A673 (cell line): ENCODE measurements at places on chromosomes 1 and 21. TPM values are rescaled to one million over a fixed set of nuclear protein-coding genes. Genes with fewer than 3 reads are reported as not detected.

DNA sequence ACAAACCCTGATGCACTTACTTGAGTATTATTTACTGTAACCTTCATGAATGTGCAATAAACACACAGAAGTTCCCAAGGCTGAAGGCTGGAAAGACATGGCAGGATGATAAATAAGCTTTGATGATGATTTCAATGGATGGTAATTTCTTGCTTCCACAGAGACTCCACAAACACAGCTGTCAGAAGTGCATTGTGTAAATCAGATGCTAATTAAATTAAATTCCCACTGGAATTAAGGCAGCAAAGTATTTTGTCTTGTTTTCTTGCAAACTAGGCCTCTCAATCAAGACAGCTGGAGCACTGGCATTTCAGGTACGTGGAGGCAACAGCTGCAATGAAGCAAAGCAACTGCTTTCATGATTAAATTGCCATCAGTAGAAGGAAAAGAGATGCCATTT, 24.1 kb downstream of the FAM177B start:
- no peak for DNase-seq

DNA sequence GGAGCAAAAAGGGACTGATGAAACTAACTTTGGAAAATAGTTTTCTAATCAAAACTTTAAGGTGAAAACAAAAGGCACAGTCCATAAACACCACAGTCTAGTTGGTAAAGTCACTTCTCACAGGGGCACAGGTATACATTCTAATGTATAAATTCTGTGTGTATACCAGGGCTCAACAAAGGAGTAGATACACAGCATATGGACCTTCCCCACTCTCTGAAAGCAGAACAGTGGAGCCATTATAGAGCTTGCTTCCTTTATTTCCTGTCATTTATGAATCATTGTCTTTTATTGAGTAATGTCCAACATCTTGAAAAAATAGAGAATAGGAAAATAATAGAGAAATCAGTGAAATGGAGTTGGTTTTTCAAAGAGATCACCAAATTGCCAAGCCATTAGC, 746.5 kb upstream of the CHRM3 start:
- DNase-seq = no peak

GRCh38 chr1:4006676-4007374, 106.8 kb upstream of the C1orf174 start:
- no peak for DNase-seq

The C1orf21 gene
- 31.3 and 34.3 TPM in 2 replicates for total RNA-seq

DNA sequence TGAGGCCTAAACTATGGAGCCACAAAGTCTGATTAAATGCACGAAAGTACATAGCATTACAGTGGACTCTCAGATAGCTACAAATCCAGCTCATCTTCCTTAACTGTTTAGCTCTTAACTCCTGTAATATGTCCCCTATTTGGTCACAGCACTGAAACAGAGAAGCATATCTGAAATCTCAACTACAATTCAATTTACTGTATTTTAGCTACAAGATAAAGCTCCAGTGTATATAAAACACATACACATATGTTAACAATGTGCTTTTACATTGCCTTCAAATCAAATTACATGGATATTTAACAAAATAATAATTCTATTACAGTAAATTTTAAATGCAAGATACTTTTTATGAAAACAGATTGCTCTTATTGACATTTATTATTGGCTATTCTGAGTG, 849.3 kb upstream of the PRMT6 start:
- DNase-seq = no peak

- no peak for DNase-seq
Measured at GRCh38 chr21:27756191-27756590, 789.3 kb upstream of the ADAMTS5 start.

DNA sequence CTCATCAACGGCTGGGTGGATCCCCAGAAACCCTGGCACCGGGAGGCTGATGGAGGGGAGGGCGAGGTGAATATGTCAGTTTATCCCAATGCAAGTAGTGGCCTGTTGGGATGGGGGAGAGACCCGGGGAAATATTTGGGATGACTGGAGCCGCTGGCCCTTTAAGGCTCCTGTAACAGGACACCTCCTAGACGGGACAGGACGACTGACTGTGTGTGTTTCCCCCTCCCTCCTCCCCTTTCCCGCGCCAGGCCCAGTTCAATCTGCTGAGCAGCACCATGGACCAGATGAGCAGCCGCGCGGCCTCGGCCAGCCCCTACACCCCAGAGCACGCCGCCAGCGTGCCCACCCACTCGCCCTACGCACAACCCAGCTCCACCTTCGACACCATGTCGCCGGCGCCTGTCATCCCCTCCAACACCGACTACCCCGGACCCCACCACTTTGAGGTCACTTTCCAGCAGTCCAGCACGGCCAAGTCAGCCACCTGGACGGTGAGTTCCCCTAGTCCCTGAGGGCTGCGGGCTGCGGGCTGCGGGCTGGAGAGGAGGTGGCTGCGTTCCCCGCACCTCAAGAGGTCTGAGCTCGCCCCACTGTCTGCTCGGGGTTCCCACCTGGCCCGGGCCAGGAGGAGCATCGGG, 44.8 kb upstream of the CCDC27 start:
- no peak for DNase-seq

DNA sequence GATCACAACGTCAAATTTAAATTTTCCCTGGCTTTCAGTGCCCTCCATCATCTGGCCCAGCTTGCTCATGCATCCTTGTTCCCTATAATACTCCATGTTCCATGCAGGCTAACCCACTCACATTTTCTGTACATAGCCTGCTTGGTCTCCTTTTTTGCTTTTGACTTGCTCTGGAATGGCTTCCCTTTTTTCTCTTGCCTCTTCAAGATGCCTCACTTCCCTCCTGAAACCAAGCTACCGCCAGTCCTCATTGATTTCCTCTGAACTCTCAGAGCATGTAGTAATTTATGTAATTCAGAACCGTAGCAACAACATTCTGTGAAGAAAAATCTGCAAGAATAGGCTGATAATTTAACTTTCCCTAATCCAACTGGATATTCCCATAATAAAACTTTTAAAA, 10.3 kb downstream of the CAP1 start:
- DNase-seq = no peak

DNA sequence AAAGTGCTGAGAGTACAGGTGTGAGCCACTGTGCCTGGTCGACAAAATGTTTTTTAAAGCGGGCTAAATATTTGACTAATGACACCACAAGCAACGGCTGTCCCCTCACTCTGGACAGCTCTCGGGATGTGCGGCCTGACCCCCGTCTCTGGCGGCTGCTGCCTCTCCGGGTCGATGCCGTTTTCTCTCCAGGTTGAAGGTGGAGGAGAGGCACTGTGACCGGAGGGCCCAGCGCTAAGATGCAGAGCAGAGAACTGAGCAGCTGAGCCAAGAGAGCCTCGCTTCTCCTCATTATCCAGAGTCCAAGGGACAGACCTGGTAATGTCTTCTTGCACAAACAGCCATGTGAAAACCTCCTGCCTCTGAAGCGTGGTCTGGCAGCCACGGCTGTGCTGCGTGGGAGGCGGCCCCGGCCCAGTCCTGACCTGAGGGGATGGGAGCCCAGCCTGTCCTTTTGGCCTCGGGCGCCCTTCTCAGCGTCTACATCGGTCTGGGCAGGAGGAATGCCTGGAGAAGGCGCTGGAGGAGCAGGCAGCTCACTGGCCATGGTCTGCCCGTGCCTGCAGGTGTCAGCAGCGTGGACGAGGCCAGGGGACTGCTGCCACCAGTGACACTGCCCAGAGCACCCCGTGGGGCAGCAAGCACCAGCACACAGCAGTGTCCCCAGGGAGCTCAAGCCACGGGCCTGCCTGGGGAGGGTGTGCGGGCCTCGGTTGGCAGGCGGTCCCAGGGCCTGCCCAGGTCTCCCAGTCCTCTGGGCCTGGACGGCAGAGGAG, 10.3 kb downstream of the MORN1 start:
- DNase-seq = no peak

GRCh38 chr21:35135481-35135880, 86.4 kb upstream of the RUNX1 start:
- no peak for DNase-seq

GRCh38 chr1:182185842-182186756, 124.6 kb upstream of the ZNF648 start:
- peak; percentile 57 for DNase-seq

The KCNJ6 gene
- total RNA-seq = not detected in 2 replicates

GRCh38 chr1:11761988-11762406, at the start of gene C1orf167:
Gene C1orf167, plus strand, starts transcription at chr1:11762193. Its CDS starts 2,208 bp downstream, at chr1:11764401.
- no peak for DNase-seq

DNA sequence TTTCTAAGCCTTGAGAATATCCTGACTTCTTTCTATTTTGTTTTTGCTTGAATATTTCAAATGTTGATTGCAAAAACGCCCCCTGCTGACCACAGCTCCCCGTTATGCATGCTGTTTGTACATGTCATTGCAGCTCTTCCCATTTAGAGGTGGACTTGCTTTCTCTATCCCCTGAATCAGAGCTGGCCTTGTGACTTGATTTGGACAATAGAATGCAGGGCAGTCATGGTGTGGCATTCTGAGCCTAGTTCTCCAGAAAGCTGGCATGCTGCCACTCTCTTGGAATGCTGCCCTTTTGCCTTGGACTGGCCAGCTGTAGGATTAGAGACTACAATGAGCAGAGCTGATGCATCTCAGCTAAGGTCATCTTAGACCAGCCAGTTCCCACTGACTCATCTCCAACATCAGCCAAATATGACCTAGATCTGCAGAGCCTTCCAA, 1561.5 kb downstream of the MRPL39 start:
- peak; percentile 6 for DNase-seq

GRCh38 chr1:88802950-88803349, 88.4 kb downstream of the GTF2B start:
- peak; percentile 11 for DNase-seq

The PRDX6 gene
- 270 and 276 TPM in 2 replicates for total RNA-seq

DNA sequence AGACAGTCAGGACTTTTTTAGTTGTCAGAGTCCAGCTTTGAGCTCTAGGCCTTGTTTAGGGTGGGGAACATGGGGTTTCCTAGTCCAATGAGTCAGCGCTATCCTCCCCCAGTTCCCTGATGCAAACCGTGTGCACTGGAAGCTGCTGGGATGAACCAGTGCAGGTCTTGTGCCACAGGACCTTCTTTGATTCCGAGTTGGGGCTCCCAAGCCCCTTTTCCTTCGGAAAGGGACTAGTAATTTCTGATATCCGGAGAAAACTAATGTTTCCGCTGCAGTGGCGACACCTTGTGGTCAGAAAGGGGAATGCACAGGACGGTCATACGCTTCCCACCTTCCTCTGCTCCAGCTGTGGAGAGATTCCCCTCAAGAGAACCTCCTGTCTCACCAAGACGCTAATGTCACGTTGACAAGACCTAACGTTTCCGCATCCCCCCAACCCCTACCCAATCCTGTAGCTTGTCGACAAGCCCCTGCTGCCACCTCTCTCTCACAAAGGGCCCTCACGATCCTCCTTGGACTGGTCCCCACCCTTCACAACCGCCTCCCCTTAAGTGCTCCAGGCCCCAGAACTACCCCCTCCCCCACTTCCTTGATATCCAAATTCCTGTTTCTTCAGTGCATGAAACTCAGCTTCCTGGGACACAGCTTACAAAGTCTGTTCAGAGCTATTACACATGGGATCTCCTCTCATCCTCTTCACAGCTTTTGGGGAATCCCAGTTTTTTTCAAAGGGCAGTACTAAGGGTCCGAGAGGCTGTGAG, 30.9 kb downstream of the GPA33 start:
- peak; percentile 84 for DNase-seq

- no peak for DNase-seq
Measured at GRCh38 chr1:58618303-58618702, 41.3 kb upstream of the TACSTD2 start.

The ZYG11A gene
- 0.17 and 0.31 TPM in 2 replicates for total RNA-seq

- DNase-seq = no peak
Measured at GRCh38 chr1:55048453-55049270, 9.3 kb downstream of the PCSK9 start.

DNA sequence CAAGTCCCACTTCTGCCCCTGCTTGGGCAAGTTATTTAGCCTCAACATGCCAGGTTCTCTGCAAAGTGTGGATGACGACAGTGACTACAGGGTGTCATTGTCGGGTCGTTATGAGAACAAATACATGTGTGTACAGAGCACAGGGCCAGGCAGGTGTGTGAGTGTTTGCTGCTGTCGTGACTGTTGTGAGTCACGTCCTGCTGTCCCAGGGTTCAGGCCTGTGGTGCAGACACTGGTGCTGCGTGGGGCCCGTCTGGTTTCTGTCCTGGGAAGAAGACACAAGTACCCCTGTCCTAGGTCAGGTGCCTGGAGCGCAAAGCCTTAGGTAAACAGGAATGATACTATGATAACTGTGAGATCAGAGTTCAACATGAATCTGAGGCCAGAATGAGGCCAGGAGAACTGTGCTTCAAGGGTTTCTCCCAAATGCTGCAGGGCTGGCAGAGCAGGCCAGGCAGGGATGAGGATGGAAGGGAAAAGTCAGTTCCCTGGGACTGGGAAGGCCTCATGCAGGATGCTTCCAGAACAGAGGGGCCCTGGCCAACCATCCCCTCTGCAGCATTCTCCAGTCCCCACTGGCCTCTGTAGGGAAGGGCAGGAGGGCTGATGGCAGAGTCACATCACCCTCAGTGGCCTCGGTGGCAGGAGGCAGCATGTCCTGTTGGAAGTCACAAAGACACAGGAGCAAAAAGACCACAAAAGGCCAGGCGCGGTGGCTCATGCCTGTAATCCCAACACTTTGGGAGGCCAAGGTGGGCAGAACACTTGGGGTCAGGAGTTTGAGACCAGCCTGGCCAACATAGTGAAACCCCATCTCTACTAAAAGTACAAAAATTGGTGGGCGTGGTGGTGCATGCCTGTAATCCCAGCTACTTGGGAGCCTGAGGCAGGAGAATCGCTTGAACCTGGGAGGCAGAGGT, 15.7 kb downstream of the GPR157 start:
- DNase-seq = no peak

The FAM72C gene
- 15.6 and 18.5 TPM in 2 replicates for total RNA-seq

The CYP4A22 gene
- total RNA-seq = not detected in 2 replicates

DNA sequence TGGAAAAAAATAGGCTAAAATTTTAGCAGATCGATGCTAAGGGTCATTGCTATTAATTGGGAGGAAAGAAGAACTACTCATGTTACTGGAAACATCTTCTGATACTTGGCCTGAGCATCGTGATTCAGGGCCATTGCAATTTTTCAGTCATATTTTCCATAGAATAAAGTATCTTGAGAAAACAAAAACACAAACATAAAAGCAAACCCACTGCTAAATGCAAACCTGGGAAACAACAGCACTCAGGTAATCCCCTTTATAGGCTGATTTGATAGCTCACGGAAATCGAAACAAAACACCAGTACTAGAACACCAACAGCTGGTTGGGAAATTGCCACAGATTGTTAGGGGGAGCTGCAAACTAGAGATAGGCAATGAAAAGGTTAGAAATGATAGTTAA, 172.9 kb upstream of the ESRRG start:
- DNase-seq = no peak
